G401 (cell line): ENCODE measurements at places on chromosomes 7 and 10. TPM values are rescaled to one million over a fixed set of nuclear protein-coding genes. Genes with fewer than 3 reads are reported as not detected.

ZNF775 gene
- 21.0 and 23.4 TPM in 2 replicates for total RNA-seq

DGKI gene
- total RNA-seq: 0.06 TPM in 1 of 2 replicates, not detected in the other

GRCh38 chr7:124635416-124635815 lies 130.2 kb downstream of the GPR37 start:
- DNase-seq: no peak

DNA sequence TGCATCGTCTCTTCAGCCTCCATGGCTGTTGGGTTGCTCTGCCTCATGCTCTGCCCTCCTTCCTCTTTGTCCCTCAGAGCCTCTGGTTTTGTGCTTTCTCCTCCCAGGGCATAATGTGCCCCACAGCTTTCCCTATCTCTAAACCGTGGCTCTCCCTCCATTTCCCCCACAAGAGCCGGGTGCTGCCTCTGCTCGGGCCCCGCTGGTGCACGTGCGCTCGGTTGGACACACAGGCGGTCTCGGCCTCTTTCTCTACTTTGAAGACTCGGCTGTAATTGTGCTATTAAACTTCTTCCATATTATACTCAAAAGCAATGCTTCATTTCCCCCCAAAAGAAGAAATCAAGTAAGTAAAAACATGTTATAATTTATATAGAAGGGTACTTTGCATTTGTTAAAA lies 109.7 kb upstream of the KLF14 start:
- no peak for DNase-seq

GRCh38 chr7:75888464-75889222 lies 9.8 kb downstream of the RHBDD2 start:
- DNase-seq: peak; percentile 79

- DNase-seq: no peak
Measured at GRCh38 chr7:105675934-105676371, 94.7 kb upstream of the EFCAB10 start.

DNA sequence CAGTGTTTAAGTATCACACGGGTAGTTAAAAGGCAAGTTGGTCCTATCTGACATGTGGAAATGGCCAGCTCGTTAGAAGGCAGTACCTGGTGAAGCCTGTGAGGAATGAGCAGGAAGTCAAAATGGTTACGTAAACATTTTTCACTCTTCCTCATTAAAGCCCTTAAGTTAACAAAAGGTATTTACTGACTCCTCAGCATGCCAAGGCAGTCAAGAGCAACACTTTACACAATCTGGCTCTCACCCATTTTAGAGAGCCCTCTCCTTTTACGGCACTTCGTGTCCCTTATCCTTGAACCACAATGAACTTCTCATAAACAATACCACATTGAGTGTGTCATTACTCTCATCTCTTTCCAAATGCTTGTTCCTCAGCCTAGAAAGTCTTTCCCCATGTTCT lies 11.0 kb upstream of the RSBN1L start:
- no peak for DNase-seq

DNA sequence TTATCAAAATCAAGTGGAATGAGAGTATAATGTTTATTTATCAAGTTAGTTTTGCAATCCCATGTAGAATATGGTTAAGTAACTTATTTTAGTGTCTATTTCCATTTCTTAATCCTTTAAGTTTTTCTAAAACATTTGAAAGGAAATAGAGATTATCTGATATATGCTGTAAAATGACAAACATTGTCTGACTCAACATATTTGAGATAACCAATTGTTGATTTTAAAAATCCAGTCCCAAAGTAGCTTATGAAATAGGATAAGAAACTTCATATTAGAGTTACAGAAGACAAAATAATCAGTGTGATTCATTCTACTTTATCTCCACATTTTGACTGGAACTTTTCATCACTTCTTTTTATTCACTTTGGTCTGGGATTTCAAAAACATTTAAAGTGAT lies 38.7 kb upstream of the CDK1 start:
- no peak for DNase-seq

- DNase-seq: no peak
Measured at GRCh38 chr7:2138146-2138765, 94.5 kb downstream of the MAD1L1 start.

GRCh38 chr10:123564631-123565030 lies 101.5 kb upstream of the GPR26 start:
- no peak for DNase-seq
